PC-9 (cell line): ENCODE measurements at places on chromosomes 2 and 18. TPM values are rescaled to one million over a fixed set of nuclear protein-coding genes. Genes with fewer than 3 reads are reported as not detected.

Gene SKA1
- 14.7 and 18.3 TPM in 2 replicates for total RNA-seq

Gene MAPK4
- not detected in 2 replicates for total RNA-seq

Gene ACADL
- 0.20 and 0.24 TPM in 2 replicates for total RNA-seq

Gene C2orf80
- total RNA-seq, result not detected in 2 replicates

Gene ELOA2
- not detected in 2 replicates for total RNA-seq

Gene MRO
- not detected in 2 replicates for total RNA-seq

Gene SNRNP200
- 214 and 229 TPM in 2 replicates for total RNA-seq

Gene LPIN1
- total RNA-seq, result 24.1 and 43.1 TPM in 2 replicates

Gene DOK1
- 15.0 and 27.8 TPM in 2 replicates for total RNA-seq

Gene C2orf74
- 19.2 and 22.6 TPM in 2 replicates for total RNA-seq

Gene CYP1B1
- total RNA-seq, result 36.3 and 39.4 TPM in 2 replicates

Gene MTCL1
- 29.6 and 30.0 TPM in 2 replicates for total RNA-seq

Gene HRH4
- 0.18 TPM in 1 of 2 replicates, not detected in the other for total RNA-seq

Gene WNT6
- total RNA-seq, result 0.33 and 0.45 TPM in 2 replicates

Gene TMEM200C
- total RNA-seq, result not detected in 2 replicates
